ENCODE measurements at places on chromosomes 3 and 15.

DNA sequence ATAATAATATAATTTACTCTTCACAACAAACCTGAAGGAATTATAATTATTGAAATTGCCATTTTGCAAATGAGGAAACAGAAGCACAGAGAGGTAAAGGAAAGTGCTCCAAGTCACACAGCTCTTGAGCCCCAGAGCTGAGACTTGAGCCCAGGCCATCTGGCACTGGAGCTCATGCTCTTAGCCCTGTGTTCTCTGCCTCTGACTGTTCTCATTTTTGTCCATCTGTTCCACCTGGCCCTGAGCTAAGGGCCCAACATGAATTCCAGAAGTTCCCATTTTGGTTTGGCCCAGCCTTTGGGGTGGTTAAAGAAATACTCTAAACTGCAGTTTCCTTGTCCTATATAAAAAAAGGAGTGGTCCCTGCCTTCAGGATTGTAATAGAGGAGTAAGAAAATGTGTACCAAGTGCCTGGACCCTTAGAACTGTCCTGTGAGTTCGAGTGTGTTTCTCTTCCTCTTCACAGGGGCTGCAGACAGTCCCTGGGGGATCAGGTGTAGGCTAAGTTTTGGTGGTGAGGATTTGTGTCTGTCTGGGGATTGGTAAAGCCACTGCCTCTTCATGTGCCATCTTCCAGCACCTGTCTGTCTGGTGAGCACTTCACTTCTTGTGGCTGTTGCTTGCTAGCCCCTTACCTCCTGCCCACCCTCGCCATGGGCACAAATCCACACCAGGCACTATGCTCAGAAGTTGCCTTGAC, 91.8 kb downstream of the DNAJB8 start:
- no peak for DNase-seq

DNA sequence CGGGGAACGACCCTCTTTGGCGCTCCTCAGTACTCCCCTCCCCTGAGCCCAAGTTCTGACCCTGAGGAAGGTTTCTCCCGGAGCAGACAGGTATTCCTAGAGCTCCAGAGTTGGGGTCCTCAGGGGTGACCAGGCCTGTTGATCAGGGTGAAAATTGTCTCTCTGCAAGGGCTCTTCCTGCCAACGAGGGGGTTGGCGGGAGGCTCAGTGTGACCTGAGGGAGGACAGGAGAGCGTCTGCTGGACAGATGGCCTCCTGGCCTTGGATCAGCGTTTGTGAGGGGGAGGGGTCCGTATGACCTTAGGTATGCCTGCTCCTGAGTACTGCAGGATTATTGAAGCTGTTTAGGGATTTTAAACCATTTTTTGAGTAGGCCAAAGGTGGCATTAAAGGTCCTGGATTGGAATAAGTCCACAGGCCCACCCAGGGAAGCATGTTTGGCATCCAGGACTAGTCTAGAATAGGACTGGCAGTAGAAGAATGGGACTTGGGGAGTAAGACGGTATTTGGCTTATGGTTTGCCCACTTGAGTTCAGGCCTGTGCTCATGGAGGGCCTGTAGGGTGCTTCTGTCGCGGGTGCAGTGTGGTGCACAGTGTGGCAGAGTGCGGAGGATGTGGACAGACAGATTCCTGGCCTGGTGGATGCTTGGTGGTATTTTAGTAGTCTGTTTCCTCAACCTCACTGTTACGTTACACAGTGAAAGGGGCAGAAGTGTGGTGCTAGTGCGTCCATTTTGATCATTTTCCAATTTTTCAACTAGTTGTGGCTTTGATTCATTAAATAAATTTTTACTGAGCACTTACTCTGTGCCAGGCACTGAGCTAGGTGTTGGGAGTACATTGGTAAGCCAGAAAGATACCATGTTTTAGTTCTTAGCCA, 959 bp downstream of the ZNF592 start:
- peak; percentile 34 for DNase-seq

DNA sequence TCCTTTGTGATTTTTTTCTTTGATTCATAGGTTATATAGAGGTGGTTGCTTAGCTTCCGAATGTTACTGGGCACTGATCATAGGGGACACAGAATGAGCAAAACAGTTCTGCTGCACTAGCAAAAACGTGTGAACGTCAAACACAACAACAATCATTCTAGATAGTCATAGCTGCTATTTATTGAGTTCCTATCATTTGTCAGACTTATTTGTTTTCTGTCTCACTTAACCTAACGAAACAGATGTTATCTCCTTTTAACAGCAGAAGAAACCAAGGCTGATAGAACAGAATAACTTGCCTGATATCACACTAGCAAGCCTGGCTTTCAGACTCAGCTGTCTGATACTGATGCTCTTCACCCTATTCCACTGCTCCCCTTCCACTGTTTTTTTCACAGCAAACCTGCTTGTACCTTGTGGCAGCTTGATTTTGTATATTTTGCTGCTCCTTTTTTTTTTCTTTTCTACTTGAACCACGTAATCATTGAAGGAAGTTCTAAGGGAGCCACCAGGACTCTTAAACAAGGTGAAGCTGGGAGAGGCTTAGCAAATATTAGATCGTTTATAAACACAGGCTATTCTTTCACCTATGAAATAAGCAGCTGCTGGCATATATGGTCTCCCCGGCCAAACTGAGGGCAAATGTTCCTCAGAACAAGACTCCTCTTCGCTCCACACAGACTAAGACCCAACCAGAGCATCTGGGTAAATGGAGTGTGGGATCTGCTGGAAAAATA, 78.8 kb downstream of the MCF2L2 start:
- DNase-seq: no peak

- DNase-seq: peak; percentile 72
Observed at GRCh38 chr3:101828691-101829436, 20.4 kb upstream of the NFKBIZ start.

GRCh38 chr15:46921891-46922290, 795.4 kb upstream of the SEMA6D start:
- DNase-seq: no peak
